ENCODE measurements at places on chromosomes 3 and 15.

DNA sequence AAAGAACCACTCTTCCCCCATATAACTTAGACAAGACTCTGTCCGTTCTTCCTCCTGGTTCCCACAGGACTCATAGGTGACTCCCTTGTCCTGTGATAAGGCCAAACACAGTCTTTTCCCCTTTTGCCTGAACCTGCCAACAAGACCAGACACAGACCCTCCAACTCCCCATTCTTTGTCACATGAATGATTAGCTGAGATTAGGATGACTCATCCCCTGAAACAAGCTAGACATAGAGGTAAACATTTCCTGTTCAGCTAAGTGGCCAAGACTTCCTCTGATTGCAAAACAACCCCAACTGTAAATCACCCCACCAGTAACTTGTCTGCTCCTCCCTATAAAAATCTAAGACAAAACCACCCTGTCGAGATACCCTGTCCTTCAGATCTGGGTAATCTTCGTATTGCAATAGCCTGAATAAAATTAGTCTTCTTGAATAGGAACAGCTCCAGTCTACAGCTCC is 11.4 kb upstream of the HTR3E start:
- no peak for DNase-seq

GRCh38 chr15:58522391-58522790 is 90.6 kb downstream of the LIPC start:
- no peak for DNase-seq

GRCh38 chr3:171301998-171302397 is 158.2 kb downstream of the TNIK start:
- no peak for DNase-seq

- DNase-seq: no peak
Measured at GRCh38 chr3:171358881-171359198, 101.4 kb downstream of the TNIK start.

GRCh38 chr3:157406394-157406793 is 30.3 kb upstream of the PTX3 start:
- DNase-seq: no peak

DNA sequence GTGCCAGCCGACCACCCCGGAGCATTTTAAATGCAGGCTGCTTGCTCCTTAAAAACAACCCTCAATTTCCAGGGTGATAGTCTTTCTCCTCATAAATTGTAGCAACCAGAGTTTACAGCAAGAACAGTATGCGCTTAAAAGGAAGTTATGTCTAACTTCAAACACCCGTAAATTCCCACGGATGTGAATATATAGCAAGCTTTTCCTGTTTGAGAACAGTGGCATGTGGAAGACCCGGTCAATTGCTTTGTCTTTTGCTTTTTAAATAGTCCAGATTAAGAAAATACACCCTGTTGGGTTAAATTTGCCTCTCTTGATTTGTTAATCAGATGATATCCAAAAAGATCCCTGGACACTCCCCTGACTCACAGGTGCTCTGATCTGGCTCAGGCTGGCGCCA is 20.8 kb downstream of the MRPS25 start:
- DNase-seq: no peak

DNA sequence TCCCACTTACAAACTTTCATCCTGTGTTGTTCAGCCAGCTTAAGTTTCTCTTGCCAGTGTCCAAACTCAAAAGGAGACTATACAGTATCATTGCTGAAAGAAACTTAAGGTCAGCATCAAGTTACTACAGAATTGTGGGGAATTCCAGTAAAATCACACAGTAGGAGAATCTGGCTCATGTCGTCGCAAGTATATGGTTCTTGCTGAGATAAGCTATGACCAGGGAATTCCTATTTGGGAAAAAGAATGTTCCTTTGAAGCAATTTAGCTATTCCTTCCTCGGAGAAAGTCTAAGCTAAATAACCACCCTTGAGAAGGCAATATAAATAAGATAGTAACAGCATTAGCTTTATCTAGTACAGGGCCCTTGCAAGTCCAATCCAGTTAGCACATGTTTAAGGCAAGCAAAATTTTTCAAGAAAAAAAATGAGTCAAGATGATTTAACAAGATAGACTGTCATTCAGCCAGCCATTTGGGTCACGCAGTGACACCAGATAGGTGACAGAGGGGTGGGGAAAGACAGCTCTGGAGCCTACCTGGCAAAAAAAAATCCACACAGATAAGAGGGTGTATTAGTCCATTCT is 78.2 kb upstream of the THBS1 start:
- no peak for DNase-seq

- DNase-seq: no peak
Measured at GRCh38 chr3:14938954-14939353, 8.4 kb upstream of the NR2C2 start.

DNA sequence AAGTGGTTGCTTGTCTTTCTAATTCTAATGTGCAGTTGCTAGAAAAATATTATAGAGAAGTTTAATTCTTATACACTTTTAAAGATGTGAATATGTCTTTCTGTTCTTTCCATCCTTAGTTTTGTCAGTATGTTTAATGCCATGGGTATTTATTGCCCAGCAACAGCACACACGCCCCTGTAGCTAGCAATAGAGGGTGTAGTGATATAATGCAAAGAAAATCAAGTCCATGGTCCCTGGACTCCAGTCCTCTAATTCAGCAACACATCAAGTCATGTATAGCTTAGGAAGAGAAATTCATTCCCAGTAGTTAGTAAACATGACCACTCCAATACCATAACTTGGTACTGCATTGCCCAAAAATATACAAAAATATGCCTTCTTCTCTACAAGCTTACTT is 292.4 kb upstream of the NR2F2 start:
- no peak for DNase-seq

DNA sequence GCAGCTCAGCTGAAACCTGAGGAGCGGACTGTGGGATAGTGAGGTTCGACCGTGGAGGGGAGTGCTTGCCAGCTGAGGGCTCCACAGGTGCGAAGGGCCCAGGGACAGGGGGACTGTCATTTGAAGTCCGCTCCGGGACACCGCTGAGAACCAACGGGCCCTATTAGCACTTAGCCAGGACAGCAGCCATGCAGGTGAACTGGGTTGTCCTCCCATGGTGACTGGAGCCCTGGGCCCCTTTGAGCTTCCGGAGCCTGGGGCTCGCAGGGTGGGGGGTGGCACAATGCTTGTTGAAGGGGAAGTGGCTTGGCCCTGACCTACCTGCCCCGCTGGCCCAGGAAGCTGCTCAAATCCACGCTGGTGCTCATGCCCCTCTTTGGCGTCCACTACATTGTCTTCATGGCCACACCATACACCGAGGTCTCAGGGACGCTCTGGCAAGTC is 24.7 kb downstream of the PTH1R start:
- no peak for DNase-seq

GRCh38 chr15:44489464-44489863 is 47.5 kb upstream of the EIF3J start:
- DNase-seq: peak; percentile 17

- no peak for DNase-seq
Measured at GRCh38 chr15:71275098-71275497, 159.8 kb downstream of the THSD4 start.

GRCh38 chr3:194270627-194271459 is 80.3 kb downstream of the CPN2 start:
- no peak for DNase-seq

GRCh38 chr3:160474416-160474838 is 24.8 kb upstream of the TRIM59 start:
- no peak for DNase-seq

- DNase-seq: no peak
Measured at GRCh38 chr3:134056464-134056891, 26.8 kb upstream of the SLCO2A1 start.

- DNase-seq: no peak
Measured at GRCh38 chr3:50166620-50167019, 11.5 kb downstream of the SEMA3F start.

- DNase-seq: no peak
Measured at GRCh38 chr15:25543196-25543595, 104.4 kb upstream of the UBE3A start.

- DNase-seq: peak; percentile 74
Measured at GRCh38 chr3:42635111-42635510, 18.4 kb upstream of the ZBTB47 start.

DNA sequence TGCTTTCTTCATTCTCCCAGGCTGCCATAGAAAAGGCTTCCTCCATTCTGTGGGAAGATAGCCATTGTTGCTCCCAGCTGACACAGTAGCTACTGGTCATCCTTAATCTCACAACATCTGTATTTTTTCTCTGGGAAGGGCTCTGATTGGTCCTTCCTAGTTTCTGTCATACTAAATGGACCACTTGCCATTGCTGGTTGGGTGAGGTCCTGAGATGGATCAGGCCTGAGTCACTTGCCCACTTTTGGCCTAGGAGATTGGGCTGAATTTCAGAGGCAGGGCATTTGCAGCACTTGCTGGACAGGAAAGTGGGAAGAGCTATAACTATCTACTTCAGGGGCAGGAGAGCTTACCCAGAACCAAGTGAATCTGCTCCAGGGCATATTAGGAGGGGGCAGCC is 106.5 kb upstream of the PROK2 start:
- DNase-seq: no peak

DNA sequence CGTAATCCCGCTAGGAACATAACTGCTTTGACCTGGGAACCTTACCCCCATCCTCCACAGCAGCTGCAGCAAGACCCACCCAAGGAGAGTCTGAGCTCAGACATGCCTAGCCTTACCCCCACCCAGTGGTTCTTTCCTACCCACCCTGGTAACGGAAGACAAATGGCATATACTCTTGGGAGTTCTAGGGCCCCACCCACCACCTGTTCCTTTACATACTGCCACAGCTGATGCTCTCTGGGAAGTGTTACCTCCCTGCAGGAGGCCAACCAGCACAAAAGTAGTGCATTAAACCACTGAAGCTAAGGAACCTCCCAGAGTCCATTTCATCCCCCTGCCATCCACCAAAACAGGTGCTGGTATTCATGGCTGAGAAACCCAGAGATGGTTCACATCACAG is 50.6 kb upstream of the AZI2 start:
- DNase-seq: no peak

- no peak for DNase-seq
Measured at GRCh38 chr3:16633948-16634347, 28.7 kb upstream of the DAZL start.

DNA sequence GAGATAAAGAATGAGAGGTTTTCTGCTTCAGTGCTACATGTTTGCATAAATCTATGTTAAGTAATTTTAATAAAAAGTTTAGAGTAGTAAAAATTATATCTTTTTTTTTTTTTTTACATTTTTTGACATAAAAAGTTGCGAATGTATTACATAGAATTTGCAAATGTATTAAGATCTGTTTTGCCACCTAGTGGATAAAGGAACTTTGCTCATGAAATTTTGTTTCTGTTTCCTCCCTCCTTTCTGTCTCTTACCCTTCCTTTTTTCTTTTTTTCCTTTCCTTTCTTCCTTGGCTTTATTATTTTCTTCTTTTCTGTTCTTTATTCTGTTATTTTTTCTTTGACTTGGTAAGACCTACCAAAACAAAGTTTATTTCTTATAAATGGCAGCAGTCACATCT is 58.5 kb upstream of the UTS2B start:
- DNase-seq: no peak

DNA sequence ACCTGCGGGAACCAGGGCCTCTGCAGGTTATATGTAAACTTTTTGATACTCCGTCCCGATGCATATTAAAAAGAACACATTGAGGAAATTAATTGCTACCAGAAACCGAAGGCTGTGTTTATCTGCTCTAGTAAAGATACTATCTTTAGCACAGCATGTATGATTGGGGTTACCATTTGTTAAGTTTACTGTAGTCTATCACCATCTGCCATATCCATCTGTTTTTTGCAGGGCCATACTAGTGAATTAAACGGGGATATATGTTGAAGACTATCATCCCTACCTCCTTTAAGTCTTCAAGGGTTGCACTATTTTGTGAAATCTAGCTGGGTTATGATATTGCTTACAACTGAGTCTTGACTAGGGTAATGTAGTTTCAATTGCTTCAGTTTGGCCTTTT is 597.0 kb downstream of the SQOR start:
- DNase-seq: no peak

DNA sequence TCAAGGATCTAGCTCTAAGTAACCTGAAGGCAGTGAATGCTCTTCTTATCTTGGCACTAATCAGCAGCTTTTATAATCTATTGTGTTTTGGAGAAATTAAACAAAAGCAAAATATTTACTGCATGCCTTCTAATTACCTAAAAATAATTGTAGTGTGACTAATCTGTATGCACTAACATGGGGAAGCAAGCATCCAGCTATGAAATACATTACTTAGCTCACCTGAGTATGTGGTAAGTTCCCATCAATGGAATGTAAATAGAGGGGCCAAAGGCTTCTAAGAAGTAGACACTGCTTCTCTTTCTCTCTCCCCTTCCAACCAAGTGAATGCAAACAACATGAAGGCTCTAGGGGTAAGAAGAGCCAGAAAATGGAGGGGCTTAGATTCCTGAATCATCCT is 165.6 kb downstream of the STAG1 start:
- no peak for DNase-seq

DNA sequence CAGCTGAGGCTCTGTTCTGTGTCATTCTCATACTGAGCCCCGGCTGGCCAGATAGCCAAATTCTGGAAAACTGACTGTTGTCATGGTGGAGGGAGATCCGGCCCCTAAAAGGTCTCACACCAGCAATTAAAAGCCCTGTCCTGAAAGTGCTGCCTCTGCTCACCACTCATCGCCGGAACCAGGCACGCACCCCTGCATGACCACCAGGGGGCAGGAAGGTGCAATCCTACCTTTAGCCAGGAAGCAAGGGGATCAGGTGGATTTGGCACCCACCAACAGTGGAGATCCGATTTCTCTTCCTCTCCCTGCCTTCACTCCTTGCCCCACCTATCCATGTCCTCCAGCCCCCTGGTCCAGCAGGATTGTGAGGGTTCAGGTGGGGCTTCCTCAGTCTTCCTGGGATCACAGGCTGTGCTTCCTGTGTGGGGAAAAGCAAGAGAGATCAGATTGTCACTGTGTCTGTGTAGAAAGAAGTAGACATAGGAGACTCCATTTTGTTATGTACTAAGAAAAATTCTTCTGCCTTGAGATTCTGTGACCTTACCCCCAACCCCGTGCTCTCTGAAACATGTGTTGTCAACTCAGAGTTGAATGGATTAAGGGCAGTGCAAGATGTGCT is 16.1 kb upstream of the CACNA2D2 start:
- peak; percentile 59 for DNase-seq

GRCh38 chr3:58628823-58629562 is 37.6 kb downstream of the FAM3D start:
- no peak for DNase-seq

GRCh38 chr15:44542596-44542995 is 5.6 kb downstream of the EIF3J start:
- no peak for DNase-seq

DNA sequence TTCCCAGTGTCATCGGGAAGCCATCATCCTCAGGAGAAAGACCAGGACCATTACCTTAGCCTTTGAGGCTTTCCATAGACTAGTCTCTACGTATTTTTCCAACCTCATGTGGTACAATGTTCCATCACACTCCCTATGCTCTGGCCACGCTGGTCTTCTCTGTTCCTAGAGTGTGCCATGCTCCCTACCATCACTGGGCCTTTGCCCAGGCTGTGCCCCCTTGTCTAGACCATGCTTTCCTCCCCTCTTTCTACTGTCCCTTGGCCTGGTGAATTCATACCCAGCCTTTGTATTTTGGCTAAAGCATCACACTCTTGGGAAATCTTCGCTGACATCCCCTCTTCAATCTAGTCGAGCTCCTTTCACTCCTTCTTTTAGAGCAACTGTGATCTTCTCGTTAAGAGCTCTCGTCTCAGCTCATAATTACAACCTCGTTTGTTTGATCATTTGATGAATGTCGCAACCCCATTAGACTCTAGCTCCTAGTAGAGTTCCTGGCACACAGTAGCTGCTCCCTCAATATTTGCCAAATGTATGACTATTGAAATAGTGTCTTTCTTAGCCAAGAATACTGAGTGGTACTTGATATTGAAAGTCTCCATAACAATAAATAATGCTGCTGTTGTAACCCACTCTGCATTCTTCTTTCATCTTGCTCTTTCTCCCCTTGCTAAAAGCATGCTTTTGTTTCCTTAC is 100.2 kb upstream of the FAM3D start:
- no peak for DNase-seq
